Kidney epithelial cell (primary cell): ENCODE measurements at places on chromosomes 7 and 10.

- DNase-seq = no peak
Measured at GRCh38 chr7:116571552-116571951, 46.7 kb downstream of the CAV1 start.

GRCh38 chr10:46528171-46528671 is 28.2 kb downstream of the GPRIN2 start:
- DNase-seq = no peak

DNA sequence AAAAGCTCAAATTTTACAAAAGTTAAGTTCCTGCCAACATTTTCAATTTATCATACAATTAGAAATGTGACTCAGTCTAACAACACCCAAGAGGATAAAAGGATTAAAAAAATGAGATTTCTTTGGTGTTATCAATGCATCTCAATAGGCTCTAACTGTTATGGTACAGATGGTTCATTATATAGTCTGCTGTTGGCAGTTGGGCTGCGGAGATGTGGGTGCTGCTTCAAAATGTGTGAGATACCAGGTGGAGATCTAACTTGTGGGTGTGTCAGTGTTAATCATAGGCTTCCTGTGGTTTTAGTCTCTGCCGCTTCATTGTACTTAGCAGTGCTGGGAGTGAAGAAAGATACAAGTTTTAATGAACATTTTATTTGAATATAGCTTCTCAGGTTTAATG is 231.2 kb downstream of the EXOC4 start:
- DNase-seq = peak; percentile 18

DNA sequence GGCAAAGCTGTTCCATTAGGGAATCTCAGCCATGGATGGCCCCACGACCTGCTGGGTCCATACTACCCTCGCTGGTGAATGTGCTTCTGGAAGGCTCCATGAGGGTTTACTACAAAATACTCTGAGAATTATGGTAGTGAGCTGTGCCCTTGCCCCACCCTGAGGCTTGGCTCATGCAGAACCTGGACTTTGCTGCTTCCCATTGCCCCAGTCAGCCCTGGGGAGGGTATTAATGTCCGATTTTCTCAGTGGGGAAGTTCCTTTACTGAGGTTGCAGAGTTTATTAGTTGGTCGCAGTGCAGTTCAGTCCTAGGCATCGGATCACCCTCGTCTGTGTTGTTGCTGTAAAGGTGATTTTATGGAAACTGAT is 310.1 kb downstream of the WDR37 start:
- no peak for DNase-seq

DNA sequence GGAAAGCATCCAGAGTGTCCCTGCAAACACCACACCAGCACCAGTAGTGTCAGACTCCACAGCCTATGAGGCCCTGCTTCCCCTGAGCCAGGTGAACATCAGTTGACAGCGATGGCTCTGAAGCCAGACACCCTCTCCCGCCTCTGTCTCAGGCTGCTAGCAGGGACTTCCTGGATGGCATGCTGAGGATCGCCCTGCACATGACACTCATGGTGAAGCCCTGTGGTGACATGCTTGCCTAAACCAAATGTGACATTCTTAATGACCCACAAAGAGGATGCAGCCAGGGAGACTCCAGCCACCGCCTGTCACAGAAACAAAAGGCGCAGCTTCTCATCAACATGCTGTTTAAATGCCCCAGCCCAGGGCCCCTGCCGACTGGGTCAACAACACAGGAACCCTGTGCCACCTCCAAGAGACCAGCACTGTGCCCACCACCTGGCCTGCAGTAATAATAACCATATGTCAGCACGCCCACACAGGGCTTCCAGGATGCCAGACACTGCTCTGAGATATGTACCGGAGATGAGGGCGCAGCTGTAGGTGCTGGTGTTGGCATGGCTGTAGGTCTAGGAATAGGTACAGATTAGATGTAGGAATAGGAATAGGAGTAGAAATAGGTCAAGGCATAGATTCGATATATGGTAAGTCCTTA is 81.3 kb downstream of the GRID1 start:
- no peak for DNase-seq

GRCh38 chr7:98868450-98868849 is 1.4 kb downstream of the TMEM130 start:
- DNase-seq = no peak

GRCh38 chr7:50731703-50732582 is 50.8 kb downstream of the GRB10 start:
- DNase-seq = no peak

- no peak for DNase-seq
Measured at GRCh38 chr10:79386637-79387465, 39.6 kb downstream of the PPIF start.

- DNase-seq = no peak
Measured at GRCh38 chr10:50381642-50382041, 130.3 kb upstream of the ASAH2 start.

DNA sequence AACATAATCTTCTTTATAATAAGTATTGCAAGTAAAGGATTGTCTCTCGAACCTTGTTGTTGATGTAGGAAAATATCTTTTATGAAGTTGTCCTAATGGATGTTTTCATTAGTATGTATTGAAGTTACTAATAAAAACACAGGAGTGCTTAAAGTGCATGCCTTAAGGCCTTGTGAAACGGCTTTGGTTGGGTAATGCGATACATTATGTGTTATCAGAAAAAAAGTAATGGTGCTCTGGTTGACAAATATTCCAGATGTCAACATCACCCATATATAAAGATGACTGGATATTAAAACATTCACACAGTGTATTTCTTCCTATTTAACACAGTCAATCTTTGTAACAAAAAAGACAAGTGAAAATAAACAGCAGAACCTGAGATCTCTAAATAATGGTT is 310.7 kb downstream of the PRKG1 start:
- no peak for DNase-seq

DNA sequence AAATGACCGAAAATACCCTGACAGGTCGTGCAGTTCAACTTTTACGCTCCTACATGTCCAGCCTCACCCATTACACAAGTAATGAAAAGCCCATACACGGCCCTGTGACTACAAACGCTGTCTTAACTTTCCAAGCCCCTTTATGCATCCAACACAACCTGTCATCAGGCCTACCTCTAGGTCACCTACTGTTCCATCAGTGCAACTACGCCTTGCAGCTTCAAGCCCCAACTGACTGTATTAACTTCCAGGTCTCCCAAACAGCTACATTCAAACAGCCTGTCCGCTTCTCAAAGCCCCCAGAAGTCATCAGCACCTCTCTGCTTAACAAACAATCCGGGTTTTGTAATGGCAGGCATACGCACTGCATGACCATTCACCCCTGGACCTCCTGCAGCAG is 19.2 kb downstream of the ZNF107 start:
- DNase-seq = no peak

DNA sequence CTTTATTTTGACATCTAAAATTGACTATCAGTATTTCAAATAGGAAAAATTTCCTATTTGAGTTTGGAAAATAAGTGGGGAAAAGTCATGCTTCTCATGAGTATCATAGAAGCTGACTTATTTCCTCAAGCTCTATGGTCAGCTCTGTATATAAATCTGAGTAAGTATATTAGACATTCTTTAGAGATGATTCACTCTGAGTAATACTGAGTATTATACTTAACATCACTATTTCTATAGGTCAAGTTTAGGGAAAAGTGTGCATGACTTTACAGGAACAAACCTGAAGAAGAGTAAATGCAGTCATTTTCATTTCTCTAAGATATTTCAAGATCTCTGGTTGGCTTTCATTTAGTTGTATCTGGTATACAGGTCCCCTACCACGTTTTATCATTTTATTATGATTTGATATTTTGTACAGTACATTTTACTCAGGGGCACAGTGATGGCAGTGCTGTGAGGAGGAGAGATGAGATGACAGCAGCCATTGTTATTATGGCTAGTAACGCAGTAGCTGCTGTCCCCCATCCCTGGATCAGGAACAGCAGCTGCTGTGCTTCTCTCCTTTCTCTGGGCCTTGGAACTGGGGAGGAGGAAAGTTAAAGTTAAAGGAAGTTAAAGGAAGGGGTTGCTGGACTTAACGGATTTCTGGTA is 15.2 kb downstream of the SND1 start:
- no peak for DNase-seq

- DNase-seq = no peak
Measured at GRCh38 chr10:53402594-53402993, 630.0 kb upstream of the MBL2 start.

DNA sequence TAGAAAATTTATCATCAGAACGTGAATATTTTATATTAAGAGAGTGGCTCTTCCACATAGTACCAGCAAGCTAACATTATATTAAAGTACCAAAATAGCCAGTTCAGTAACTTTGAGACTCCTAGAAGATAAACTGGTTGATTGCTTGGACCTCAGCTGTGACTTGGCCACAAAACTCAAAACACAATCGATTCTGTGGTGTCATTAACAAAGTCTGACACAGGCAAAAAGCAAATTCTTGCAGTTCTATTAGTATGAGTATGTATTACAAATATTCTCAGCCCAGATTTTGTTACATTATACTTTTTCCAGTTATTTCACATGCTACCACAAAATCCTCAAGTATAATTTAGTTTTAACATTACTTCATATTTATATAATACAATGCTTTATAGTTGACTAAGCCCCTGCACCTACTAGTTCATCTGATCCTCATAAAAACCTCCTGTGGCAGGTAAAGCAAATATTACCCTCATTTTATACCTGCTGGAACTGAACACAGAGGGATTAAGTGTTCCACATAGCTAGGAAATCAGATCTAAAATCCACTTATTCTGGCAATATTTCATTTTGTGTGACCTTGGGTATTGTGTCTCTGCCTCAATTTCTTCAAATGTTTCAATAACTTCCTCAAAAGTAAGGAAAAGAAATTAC is 279.9 kb upstream of the MKLN1 start:
- DNase-seq = no peak

- DNase-seq = no peak
Measured at GRCh38 chr7:56097700-56098099, 4.9 kb upstream of the PHKG1 start.

DNA sequence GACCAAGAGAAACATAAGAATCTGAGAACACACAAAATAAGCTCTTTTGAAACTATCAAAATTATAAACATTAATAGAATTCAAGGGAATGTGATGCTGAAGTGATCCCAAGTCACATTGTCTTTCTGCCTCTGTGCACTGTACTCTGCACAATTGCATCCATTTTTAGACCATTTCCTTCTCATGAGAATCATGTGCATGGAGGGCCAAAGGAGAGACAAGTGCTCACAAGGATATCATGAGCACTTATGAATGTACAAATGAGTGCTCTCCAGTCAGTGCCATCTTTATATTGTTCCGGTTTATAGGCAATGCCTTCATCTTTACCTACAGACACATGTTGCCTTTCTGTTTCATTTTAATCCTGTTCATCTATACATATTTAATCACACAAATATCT is 36.9 kb downstream of the MET start:
- no peak for DNase-seq

DNA sequence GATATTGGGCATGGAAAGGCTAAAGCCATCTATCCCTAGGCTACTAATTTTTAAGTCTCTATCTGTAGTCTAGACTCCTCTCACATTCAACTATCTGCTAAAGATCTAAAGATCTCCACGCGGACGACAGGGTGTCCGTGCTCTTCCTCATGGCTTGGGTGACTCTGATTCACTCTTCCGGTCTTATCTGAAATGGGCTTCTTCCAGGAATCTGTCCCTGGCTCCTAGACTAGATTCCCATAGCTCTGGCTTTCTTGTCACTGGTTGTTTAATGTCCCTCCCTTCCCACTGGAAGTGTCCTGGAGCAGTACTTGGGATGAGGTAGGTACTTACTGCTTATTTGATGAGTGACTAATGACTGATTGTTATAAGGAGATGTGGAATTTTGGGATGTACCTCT is 62.0 kb upstream of the PODXL start:
- DNase-seq = no peak

- no peak for DNase-seq
Measured at GRCh38 chr10:49679480-49679893, at the start of gene C10orf53. Gene C10orf53 (plus strand): TSS chr10:49679651. CDS start chr10:49679698, 47 bp downstream.

- DNase-seq = no peak
Measured at GRCh38 chr7:115864082-115864481, 166.5 kb downstream of the TFEC start.

- DNase-seq = no peak
Measured at GRCh38 chr7:90262438-90262837, 17.5 kb downstream of the CFAP69 start.

- no peak for DNase-seq
Measured at GRCh38 chr7:150942001-150942590, 36.0 kb downstream of the KCNH2 start.

- peak; percentile 82 for DNase-seq
Measured at GRCh38 chr7:129569811-129570215, 41.7 kb upstream of the NRF1 start.

GRCh38 chr7:113374955-113375354 is 256.6 kb upstream of the SMIM30 start:
- no peak for DNase-seq

GRCh38 chr10:77101341-77101740 is 536.3 kb downstream of the KCNMA1 start:
- DNase-seq = no peak

- no peak for DNase-seq
Measured at GRCh38 chr10:122404576-122404975, 30.1 kb downstream of the PLEKHA1 start.

DNA sequence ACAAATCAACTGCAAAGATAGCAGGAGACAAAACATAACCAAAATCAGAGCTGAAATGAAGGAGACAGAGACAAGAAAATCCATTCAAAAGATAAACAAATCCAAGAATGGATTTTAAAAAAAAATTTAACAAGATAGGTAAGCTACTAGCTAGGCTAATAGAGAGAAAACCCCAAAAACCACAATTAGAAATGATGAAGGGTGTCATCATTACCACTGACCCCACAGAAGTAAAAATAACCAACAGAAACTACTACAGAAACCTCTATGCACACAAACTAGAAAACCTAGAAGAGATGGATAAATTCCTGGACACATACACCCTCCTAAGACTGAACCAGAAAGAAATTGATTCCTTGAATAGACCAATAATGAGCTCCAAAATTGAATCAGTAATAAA is 117.6 kb downstream of the DNAJC1 start:
- no peak for DNase-seq

- DNase-seq = no peak
Measured at GRCh38 chr10:45407542-45407941, 33.5 kb downstream of the ALOX5 start.

DNA sequence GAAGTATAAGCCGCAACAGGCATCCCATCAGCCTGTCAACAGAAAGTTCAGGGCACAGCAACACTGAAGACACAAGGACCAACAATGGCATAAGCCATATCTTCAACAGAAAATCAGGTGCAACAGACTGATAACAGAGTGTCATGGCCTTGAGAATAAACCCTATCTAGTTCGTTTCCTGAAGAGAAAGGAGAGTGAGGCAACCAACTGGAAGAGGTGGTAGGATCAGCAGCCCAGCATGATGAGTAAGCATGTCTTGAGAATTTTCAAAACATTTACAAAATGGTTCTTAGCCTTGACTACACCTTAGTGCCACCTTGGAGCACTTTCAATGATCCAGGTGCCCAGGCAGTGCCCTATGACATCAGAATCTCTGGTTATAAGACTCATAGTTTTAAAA is 290.2 kb upstream of the SEMA3C start:
- DNase-seq = no peak

GRCh38 chr10:25639646-25640045 is 294.4 kb upstream of the MYO3A start:
- DNase-seq = no peak

- no peak for DNase-seq
Measured at GRCh38 chr10:7915923-7916536, 97.7 kb downstream of the TAF3 start.

- no peak for DNase-seq
Measured at GRCh38 chr10:36504758-36505157, 620.6 kb upstream of the ANKRD30A start.
